ENCODE measurements at places on chromosomes 4 and X. TPM values are rescaled to one million over a fixed set of nuclear protein-coding genes. Genes with fewer than 3 reads are reported as not detected.

TENM3 gene
- 47.7 TPM for total RNA-seq

SPANXD gene
- total RNA-seq = not detected

SLC6A14 gene
- not detected for total RNA-seq

RASL11B gene
- total RNA-seq = 0.32 TPM

OPRPN gene
- not detected for total RNA-seq

HSFX4 gene
- not detected for total RNA-seq

NEXMIF gene
- total RNA-seq = not detected

ARX gene
- 0.56 TPM for total RNA-seq

TLR7 gene
- not detected for total RNA-seq

FGG gene
- total RNA-seq = 0.45 TPM

SATL1 gene
- not detected for total RNA-seq

OPHN1 gene
- 72.0 TPM for total RNA-seq

NKAP gene
- 4.7 TPM for total RNA-seq

FAM149A gene
- total RNA-seq = 10.1 TPM
